Esophagus squamous epithelium (tissue), 5 donors: ENCODE measurements at places on chromosomes 13 and 19.

GRCh38 chr13:76225815-76226489 lies 589.8 kb downstream of the LMO7 start:
- no peaks in the 10 kb centered on the region for H3K4me1 ChIP-seq
- no peaks in the 10 kb centered on the region for H3K27me3 ChIP-seq
- H3K4me3 ChIP-seq, result no peak overlapping the region

GRCh38 chr19:6672693-6673290 lies 2.8 kb upstream of the TNFSF14 start:
- DNase-seq, result no peak
- peaks cover 14% of the 10 kb centered on the region for H3K27me3 ChIP-seq
- H3K27ac ChIP-seq, result no peak overlapping the region
- H3K4me3 ChIP-seq, result no peak overlapping the region

DNA sequence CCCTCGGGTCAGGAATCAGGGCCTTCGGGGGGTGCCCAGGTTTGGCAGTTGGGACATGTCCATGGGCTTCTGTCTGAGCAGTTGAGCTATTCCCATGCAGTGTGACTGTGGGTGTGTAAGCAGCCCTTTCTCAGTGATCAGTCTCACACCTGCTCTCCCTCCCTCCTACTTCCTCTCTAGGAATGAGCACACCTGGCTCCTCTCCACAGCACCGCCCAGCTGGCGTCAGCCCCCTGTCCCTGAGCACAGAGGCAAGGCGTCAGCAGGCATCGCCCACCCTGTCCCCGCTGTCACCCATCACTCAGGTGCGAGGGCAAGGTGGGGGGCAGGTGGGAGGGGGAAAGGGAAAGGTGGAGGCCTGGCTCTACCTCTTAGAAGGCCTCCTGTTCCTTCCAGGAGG lies 25.9 kb downstream of the COMP start:
- no peaks in the 10 kb centered on the region for H3K36me3 ChIP-seq
- no peak overlapping the region for H3K4me3 ChIP-seq
- peaks cover 42% of the 10 kb centered on the region for H3K4me1 ChIP-seq
- no peak overlapping the region for H3K27ac ChIP-seq
- H3K27me3 ChIP-seq, result no peaks in the 10 kb centered on the region
- DNase-seq, result no peak

DNA sequence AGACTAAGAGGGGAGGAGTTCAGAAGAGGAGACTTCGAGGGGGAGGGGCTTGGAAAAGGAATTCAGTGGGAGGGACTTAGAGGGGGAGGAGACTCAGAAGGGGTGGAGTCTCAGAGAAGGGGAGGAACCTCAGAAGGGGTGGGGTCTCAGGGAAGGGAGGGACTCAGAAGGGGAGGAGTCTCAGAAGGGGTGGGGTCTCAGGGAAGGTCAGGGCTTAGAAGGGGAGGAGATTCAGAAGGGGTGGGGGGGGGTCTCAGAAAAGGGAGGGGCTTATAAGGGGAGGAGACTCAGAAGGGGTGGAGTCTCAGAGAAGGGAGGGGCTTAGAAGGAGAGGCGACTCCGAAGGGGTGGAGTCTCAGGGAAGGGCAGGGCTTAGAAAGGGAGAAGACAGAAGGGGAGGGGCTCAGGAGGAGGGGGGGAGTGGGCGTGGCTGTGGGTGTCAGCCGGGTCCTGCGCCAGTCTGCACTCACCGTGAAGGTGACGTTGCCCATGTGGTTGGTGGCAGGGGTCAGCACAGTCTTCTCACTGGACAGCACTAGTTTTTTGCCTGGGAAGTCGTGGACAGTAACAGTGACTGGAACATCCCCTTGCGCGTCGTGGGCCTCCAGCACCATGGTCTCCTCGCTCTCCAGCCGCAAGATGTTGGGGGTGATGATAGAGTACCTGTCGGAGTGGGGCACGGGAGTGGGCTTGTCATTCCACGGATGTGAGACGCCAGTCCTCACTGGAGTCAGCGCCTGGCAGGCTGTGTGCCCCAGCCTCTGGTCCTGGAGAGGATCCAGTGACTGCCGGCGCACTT lies 1.5 kb downstream of the C3 start:
- H3K27me3 ChIP-seq, result no peaks in the 10 kb centered on the region
- H3K4me3 ChIP-seq, result no peak overlapping the region
- H3K4me1 ChIP-seq, result peaks cover 18% of the 10 kb centered on the region
- H3K36me3 ChIP-seq, result no peaks in the 10 kb centered on the region

GRCh38 chr13:31885994-31886393 lies 145.6 kb upstream of the FRY start:
- no peak overlapping the region for H3K4me3 ChIP-seq
- H3K27ac ChIP-seq, result no peak overlapping the region
- H3K36me3 ChIP-seq, result no peaks in the 10 kb centered on the region
- no peak for DNase-seq

DNA sequence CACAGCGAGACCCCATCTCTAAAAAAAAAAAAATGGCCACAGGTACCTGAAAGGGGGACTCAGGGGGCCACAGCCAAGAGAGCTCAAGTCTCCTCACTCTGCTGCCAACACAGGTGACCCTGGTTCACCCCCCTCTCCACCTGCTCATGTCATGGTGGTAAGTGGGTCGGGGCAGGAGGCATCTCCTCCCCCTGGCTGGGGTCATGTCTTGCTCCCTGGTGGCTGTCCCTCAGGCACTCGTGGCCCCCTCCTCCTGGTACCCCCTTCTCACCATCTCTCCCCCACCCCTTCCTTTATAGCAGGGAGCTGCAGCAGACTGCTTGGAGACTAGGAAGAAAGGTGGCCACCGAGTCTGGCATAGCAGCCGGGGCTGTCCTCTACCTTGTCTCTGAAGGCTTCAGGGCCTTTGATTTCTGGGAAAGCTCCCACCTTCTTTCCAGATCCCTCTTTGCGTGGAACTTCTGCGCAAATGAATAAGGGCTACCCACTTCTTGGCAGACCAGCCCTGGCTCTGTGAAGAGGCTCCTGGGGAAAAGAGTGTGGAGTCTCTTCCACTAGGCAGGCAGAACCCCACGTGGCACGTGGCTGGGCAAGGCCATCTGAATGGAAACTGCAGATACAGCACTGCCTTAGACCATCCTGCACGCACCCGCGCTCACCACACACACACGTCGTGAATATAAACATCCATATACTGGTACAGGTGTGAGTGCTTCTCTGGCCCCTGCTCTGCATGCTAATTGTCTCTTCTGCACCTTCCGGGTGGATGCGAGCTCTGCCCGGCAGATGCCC lies 20.1 kb upstream of the MIER2 start:
- H3K27ac ChIP-seq, result no peak overlapping the region
- H3K27me3 ChIP-seq, result no peaks in the 10 kb centered on the region
- H3K4me3 ChIP-seq, result no peak overlapping the region
- DNase-seq, result no peak

GRCh38 chr19:58154679-58155648 lies 4.4 kb upstream of the ZNF329 start:
- no peaks in the 10 kb centered on the region for H3K27me3 ChIP-seq
- H3K27ac ChIP-seq, result peak overlapping the region; percentile 95
- no peaks in the 10 kb centered on the region for H3K36me3 ChIP-seq
- H3K4me1 ChIP-seq, result peaks cover 35% of the 10 kb centered on the region
- H3K4me3 ChIP-seq, result peak overlapping the region; percentile 88

DNA sequence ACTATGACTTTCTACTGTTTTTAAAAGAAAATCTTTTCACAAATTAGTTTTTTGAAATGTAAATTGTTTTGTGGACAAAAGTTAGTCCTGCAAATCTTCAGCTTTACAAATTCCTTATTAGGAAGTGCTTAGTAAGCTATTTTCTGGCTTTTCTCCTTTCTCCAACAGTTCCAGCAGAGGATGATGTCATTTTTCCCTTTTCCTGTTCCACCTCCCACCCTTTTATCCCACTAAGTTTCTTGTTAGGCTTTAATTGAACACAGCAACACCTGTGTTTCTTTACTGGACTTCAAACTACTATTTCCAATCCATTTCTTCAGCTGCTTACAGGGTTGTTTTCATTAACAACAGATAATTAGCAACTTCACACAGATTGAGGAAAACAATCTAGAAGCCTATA lies 389.2 kb downstream of the NDFIP2 start:
- H3K27ac ChIP-seq, result no peak overlapping the region
- no peaks in the 10 kb centered on the region for H3K27me3 ChIP-seq
- H3K36me3 ChIP-seq, result no peaks in the 10 kb centered on the region
- H3K4me1 ChIP-seq, result peaks cover 7% of the 10 kb centered on the region

DNA sequence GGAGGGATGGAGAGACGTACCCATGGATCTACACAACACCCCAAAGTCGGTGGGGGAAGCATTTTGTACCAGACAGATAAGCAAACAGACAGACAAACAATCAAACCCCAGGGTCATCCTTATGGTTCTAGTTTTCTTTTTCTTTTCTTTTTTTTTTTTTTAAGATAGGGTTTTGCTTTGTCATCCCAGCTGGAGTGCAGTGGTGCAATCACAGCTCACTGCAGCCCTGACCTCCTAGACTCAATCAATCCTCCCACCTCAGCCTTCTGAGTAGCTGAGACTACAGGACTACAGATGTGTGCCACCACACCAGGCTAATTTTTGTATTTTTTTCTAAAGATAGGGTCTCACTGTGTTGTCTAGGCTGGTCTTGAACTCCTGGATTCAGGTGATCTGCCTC lies 17.9 kb upstream of the FBL start:
- H3K27ac ChIP-seq, result no peak overlapping the region
- no peaks in the 10 kb centered on the region for H3K36me3 ChIP-seq
- H3K4me3 ChIP-seq, result no peak overlapping the region

DNA sequence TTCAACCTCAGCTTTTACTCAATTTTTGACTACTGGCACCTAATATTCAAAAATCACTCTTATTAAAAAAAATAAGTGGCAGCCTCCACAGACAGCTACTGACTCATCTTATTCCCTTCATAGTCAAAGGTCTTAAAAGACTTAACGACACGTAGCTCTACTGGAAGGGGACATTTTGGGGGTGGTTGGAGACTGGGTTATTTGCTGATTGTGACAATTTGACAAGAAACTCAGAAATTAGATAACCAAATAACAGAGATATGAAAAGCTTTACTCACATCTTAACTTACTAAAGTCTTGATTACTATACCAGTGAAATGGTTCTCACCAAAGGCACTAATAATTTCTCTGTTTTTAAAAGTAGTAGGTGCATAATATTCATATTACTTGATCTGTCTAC lies 25.7 kb downstream of the UGGT2 start:
- H3K27me3 ChIP-seq, result no peaks in the 10 kb centered on the region
- H3K36me3 ChIP-seq, result no peaks in the 10 kb centered on the region
- H3K4me1 ChIP-seq, result peaks cover 13% of the 10 kb centered on the region
- DNase-seq, result no peak

- H3K27ac ChIP-seq, result no peak overlapping the region
- DNase-seq, result no peak
- no peak overlapping the region for H3K4me3 ChIP-seq
- H3K36me3 ChIP-seq, result no peaks in the 10 kb centered on the region
- H3K27me3 ChIP-seq, result no peaks in the 10 kb centered on the region
Observed at GRCh38 chr13:85638815-85639393, 160.3 kb downstream of the SLITRK6 start.

DNA sequence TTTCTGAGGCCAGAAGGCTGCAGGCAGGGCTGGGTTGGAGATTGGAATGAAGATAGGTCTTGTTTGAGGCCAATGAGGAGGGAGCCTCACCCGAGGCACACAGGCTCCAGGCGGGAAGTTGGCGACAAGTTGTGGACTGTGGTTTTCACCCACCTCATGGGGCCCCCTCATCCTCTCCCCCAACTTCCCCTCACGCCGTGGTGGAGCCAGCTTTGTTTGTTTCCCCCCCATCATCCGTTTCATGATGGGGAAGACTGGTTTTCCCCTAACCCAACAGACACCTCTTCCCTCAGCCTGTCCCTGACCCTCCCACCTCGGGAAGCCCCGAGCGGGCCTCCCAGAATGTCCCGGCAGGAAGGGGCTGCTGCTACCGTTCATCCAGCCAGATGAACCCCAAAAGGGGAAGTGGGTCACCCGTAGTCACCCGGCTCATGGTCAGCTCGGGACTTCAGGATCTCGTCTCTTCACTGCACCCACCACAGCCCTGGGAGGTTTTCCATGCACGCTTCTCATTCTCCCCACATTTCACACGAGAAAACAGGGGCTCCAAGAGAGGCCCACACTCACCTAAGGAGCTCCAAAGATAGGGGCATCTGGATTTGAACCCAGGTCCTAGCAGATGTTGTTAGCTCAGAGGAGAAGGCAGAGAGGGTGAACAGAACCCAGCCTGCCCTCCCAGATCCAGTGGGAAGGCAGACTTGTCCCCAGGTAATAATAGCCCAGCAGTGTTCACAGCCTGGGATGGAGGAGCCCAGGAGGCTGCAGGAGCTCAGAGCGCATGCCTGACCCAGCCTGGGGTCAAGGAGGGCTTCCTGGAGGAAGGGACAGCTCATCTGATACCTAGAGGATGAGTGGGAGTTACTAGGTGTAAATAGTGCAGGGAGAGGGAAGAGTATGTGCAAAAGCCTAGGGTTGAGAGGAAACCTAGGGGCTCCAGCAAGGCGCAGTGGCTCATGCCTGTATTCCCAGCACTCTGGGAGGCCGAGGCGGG lies 23.5 kb downstream of the CEACAM16 start:
- peaks cover 70% of the 10 kb centered on the region for H3K4me1 ChIP-seq
- H3K27ac ChIP-seq, result peak overlapping the region; percentile 2
- H3K36me3 ChIP-seq, result no peaks in the 10 kb centered on the region
- no peaks in the 10 kb centered on the region for H3K27me3 ChIP-seq

GRCh38 chr13:51155776-51156515 lies 44.9 kb upstream of the C13orf42 start:
- H3K4me3 ChIP-seq, result no peak overlapping the region
- peaks cover 5% of the 10 kb centered on the region for H3K4me1 ChIP-seq
- DNase-seq, result no peak
- H3K36me3 ChIP-seq, result no peaks in the 10 kb centered on the region

DNA sequence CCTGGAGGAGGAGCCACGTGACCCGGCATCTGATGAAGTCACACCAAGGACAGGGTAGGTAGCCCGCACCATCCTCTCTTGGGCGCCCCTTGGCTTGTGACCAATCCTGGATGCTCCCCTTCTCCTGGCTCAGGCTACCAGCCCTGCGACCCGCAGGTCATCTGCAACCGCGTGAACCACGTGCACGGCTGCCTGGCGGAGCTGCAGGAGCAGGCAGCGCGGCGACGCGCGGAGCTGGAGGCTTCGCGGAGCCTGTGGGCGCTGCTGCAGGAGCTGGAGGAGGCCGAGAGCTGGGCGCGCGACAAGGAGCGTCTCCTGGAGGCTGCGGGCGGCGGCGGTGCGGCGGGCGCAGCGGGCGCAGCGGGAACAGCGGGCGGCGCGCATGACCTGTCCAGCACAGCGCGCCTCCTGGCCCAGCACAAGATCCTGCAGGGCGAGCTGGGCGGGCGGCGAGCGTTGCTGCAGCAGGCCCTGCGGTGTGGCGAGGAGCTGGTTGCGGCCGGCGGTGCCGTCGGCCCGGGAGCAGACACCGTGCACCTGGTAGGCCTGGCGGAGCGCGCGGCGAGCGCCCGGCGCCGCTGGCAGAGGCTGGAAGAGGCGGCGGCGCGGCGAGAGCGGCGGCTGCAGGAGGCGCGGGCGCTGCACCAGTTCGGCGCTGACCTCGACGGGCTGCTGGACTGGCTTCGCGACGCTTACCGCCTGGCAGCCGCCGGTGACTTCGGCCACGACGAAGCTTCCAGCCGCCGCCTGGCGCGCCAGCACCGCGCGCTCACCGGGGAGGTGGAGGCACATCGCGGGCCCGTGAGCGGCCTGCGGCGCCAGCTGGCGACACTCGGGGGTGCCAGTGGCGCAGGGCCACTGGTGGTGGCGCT lies 45.9 kb downstream of the SPTBN4 start:
- no peak for DNase-seq
- H3K4me3 ChIP-seq, result peak overlapping the region; percentile 52
- no peaks in the 10 kb centered on the region for H3K36me3 ChIP-seq
- peaks cover 3% of the 10 kb centered on the region for H3K4me1 ChIP-seq
- H3K27ac ChIP-seq, result no peak overlapping the region
